ENCODE measurements at places on chromosomes 7 and 10.

DNA sequence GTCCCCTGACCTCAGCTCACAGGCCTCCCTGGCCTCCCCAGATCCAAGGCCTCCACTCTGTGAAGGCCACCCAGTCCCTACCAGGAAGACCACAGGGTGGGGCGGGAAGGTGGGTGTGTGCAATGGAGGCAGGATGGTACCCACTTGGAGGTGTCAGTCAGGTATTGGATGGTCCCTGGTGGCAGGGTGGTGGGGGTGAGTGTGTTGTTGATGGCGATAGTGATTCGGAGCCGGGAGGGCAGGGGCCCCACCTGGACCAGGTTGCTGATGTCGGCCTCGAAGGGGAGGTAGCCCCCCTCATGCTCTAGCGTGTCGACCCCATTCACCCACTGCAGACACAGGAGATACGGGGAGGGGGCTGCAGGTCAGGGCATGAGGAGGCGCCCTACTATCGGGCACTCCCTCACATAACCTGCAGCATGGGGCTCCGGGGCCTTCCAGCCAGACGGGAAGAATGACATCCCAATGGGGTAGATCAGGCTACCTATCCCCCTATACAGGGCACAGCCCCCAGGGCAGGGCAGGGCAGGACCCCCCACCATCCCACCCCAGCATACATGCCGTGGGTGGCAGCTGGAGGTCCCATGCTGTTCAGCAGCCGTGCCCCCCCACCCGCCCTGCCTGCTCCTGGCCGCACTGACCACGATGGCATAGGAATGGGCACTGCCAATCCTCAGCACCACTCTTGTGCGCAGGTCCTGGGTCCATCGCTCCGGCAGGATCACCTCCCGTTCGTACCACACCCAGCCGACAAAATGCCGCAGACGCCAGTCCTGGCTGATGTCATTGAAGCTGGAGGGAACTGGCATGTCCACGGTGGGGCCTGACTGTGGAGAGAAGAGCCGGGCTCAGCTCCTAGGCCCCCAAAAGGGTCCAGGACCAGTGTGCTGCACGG lies 2.2 kb downstream of the GUSB start:
- DNase-seq, result no peak

DNA sequence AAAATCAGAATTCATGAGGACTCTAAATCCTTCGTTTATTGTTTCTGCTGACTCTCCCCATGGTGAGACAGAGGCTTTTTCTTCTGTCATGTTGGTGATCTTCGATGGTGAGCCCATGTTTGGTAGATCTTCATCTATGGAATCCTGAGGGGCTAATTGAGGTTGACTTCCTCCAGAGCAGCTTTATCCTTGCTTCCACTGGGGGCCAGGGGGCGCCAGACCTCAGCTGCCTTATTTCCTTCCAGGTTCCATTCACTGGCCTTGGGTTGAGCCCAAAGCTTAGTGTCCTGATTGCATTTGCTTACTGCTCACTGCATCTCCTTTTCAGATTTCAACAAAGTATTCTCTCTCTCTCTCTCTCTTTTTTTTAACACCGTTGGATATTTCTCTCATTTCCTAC lies 80.7 kb downstream of the GCC1 start:
- DNase-seq, result peak; percentile 22

DNA sequence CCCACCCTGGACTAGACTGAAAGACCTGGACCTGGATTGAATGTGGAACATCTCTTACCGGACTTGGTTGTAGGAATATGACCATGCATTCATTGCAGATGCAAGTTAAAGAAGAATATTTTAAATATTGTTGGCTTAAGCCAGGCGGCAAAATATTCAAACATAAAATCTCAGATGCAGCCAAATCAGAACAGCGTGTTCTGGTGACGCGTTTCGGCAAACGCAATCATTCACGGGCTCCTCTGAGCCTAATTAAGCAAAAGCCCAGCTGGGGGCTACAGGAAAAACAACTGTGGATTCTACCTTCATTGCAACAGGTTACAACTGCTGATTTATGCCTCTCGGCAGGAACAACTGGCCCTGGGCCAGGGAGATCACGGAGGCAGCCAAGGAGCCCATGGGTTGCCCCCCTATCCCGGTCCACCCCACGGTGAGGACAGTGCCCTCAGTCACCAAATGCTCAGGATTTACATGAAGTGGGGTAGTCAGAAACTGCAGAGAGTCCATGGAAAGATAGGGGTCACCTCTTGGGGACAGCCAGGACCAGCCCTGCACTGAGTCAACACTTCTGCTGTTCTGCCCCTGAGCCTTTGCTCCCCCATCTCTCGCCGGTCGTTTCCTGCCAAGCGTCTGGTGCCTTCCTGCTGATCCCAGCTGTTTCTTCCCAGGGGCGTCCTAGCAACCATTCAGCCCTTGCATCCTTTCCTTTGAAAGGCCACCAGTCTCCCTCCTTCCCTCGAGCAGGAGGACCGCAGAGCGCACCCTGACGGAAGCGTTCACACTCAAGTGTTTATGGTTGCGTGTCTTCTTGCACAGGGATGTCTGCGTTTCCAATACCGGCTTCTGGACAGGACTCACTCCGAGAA lies 64.4 kb upstream of the SFMBT2 start:
- DNase-seq, result no peak

DNA sequence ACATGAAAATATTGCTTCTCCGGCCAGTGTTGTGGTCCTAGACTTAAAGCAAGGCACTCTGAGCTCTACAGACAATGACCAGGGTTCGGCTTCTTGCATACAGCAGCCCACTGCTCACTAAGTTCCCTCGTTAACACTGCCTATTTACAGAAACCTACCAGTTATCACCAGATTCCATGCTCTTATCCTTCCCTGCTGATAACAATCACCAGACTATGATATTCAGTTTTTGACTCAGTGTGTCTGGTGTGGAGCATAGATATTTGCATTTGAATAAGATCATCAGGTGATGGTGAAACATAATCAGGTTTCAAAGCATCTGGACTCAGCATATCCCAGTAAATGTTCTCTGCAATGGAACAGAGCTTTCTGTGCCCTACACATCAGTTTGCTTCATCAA lies 182.3 kb downstream of the SNX13 start:
- DNase-seq, result no peak

DNA sequence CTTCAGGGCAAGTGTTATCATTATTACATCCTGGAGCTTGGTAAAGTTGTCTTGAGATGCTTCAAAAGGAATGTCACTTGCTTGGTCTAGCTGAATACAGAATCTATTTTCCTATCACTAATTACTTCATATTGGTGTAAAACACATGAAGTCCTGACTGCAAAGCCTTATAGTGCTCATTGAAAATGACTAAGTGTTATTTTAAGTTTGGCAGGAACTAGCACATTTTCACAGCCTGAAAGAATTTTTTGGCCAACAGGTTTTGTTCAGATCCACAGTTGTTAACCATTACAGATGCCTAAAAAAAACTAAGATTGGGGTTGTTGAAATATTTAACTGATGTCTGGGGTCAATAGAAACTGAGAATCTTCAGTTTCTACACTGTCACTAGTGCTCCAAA lies 149.3 kb downstream of the NEBL start:
- no peak for DNase-seq

DNA sequence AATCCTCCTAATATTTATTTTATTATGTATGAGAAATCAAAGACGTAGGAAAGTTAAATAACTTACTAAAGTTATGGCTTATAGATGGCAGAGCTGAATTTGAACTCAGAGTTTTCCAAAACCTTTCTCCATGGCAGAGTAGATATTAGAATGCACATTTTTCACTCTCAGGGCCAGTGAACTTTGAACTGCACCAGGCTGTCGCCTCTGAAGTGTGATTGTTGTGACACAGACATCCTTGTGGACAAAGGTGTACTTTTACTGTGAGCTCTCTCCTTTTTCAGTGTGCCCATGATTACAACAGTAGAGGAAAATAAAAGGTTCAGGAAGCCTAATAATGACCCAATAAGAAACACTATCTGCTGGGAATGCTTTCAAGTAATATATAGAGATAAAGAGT lies 29.1 kb downstream of the TES start:
- DNase-seq, result no peak

- no peak for DNase-seq
These were observed 61.2 kb downstream of the KLF6 start for GRCh38 chr10:3723766-3724165.

GRCh38 chr10:22609251-22609650 lies 105.1 kb downstream of the PIP4K2A start:
- DNase-seq, result no peak

DNA sequence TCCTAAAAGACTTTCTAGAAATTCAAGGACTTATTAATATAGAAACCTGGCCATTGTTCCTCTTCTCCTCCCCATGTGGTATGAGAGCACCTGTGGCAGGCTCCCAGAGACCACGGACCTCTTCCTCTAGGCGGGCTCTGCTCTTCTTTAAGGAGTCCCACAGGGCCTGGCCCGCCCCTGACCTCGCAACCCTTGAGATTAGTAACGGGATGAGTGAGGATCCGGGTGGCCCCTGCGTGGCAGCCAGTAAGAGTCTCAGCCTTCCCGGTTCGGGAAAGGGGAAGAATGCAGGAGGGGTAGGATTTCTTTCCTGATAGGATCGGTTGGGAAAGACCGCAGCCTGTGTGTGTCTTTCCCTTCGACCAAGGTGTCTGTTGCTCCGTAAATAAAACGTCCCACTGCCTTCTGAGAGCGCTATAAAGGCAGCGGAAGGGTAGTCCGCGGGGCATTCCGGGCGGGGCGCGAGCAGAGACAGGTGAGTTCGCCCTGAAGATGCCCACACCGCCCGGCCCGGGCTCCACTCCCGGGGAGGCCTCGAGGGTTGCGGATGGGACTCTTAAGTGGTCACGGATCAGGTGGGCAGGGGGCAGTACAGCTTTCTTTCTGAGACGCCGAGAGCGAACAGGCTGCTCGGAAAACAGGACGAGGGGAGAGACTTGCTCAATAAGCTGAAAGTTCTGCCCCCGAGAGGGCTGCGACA lies at the start of gene SLC26A4:
TSS of gene SLC26A4 (plus strand) at position 448 of the 700 bp plus-strand sequence. CDS start 814 bp downstream, outside the sequence.
- DNase-seq, result peak; percentile 27

DNA sequence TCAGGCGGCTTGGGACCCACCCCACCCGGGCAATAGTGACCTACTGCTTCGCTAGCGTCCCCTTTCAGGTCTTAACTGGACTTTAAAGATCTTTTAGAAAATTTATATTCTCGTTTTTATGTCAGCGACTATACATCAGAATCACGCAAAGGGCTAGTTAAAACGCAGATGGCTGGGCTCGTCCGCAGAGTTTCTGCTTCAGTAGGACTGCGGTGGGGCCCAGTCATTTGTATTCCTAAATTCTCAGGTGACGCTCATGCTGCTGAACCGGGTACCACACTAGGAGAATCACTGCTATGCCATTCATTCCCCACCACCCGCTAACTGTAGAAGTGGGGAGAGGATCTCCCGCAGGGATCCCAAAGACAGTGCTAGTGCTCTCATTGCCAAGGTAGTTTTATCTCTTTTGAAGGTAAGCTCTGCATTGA lies 12.0 kb upstream of the SP8 start:
- no peak for DNase-seq

DNA sequence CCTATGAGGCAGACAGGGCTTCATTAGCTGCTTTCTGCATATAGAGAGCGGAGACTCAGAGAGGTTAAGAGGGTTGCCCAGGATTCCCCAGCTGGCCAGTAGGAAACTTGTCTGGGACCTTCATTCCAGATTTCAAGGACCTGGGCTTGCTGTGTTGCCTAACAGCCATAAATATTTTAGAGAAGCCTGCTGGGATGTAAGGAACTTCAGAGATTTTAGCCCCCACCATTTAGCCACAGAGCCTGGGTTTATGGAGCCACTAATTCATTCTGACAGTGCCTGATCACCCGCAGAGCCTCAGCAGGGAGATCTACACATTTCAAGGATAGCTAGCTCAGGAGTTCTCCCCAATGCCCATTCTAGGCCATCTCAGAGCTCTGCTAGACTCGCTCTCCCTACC lies 56.6 kb upstream of the TRUB1 start:
- no peak for DNase-seq

DNA sequence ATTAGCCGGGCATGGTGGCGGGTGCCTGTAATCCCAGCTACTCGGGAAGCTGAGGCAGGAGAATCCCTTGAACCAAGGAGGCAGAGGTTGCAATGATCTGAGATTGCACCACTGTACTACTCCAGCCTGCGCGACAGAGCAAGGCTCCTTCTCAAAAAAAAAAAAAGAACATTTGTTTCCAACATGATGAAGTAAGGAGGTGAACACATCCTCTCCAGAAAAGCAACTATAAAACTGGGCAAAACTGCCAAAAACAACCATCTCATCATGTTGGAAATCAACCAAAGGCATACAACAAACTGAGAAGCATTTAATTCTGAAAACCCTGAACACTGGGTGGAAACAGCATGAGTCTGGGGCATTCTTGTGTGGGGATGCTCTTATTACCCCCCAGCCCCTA lies 14.3 kb downstream of the PRTFDC1 start:
- DNase-seq, result no peak

DNA sequence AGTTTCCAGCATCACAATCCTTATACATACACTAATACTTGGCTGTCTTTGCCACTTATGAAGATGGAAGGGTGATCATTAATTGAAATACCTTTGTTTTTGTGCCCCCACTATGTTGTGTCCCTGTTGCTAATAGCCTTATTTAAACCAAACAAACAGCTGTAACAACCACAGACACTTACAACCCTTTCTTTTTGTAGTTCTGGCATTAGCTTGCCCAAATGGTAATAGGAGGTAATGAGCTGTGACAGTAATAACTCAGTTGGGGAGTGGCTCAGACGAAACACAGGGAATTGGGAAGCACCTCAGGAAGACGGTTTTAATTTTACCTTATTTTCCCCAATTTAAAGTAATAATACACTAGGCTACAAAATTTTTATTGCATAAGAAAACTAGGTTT lies 83.4 kb downstream of the MDFIC start:
- DNase-seq, result no peak

DNA sequence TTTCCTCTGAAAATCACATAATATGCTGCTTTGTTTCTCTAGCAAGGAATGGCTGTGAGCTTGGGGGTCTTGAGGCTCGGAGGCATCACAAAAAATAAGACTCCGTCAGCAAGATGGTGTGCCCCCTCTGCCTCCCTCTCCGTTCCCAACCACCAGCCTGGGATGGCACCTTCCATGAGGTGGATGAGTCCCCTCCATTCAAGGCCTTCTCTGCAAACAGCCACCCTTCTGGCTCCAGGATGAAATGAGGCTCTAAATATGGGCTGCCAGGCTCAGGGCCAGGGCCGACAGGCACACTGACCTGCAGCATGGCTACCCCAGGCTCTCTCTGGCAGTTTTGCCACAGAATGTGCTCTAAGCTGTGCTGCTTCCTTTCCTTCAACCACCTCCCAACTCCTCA lies 521.5 kb downstream of the PTPRN2 start:
- DNase-seq, result no peak

- DNase-seq, result no peak
These were observed 25.1 kb downstream of the SBDS start for GRCh38 chr7:66970310-66970709.
